Liver (tissue), 10 donors: ENCODE measurements at places on chromosomes 7 and 10.

- DNase-seq, result no peak
These were observed 3.8 kb downstream of the FAM133B start for GRCh38 chr7:92586403-92586802.

- DNase-seq, result peak; percentile 19
These were observed 174.4 kb upstream of the SHH start for GRCh38 chr7:155986497-155987160.

- no peak for DNase-seq
These were observed 536 bp upstream of the POM121 start for GRCh38 chr7:72924386-72924732.

DNA sequence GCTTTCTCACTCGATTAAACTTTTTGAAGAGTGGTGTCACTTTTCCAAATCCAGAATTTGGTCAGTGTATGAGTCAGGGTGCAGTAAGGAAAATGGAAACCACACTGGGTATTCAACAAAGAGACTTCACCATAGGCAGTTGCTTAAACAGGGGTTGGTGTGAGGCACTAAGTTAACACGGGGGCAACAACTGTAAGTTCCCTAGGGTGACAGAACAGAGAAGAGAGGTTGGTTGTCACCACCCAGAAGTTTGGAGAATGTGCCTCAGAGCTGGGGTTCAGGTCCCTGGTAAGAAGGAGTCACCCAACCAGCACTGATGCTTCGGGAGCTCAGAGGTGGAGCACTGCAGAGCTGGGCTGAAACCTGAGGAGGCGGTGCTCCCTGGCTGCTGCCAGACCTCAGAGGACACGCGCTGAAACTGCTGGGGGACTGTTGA is 170.4 kb downstream of the ARID5B start:
- no peak for DNase-seq

GRCh38 chr7:26100406-26101339 is 51.3 kb upstream of the NFE2L3 start:
- no peak for DNase-seq

- no peak for DNase-seq
These were observed 55.1 kb downstream of the MGMT start for GRCh38 chr10:129522041-129522585.

DNA sequence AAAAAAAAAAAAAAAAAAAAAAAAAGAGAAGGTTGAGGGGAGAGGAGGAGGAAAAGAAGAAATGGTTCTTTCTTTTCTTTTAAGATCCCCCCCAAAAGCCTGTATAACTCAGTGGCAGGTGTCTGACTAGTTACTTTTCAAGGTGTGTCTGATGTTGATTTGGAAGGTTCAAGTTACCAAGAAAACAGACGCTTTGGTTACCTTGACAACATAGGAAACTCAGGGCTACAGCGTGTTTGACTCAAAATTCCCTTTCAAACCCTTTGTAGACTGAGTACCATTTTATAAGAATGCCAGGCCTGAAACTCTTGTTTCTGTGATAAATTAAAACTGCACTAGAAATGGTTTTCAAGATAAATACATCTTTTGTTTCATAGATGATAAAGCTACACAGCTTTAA is 286.8 kb downstream of the SKIDA1 start:
- DNase-seq, result no peak

GRCh38 chr10:123551259-123551658 is 114.9 kb upstream of the GPR26 start:
- DNase-seq, result peak; percentile 17

DNA sequence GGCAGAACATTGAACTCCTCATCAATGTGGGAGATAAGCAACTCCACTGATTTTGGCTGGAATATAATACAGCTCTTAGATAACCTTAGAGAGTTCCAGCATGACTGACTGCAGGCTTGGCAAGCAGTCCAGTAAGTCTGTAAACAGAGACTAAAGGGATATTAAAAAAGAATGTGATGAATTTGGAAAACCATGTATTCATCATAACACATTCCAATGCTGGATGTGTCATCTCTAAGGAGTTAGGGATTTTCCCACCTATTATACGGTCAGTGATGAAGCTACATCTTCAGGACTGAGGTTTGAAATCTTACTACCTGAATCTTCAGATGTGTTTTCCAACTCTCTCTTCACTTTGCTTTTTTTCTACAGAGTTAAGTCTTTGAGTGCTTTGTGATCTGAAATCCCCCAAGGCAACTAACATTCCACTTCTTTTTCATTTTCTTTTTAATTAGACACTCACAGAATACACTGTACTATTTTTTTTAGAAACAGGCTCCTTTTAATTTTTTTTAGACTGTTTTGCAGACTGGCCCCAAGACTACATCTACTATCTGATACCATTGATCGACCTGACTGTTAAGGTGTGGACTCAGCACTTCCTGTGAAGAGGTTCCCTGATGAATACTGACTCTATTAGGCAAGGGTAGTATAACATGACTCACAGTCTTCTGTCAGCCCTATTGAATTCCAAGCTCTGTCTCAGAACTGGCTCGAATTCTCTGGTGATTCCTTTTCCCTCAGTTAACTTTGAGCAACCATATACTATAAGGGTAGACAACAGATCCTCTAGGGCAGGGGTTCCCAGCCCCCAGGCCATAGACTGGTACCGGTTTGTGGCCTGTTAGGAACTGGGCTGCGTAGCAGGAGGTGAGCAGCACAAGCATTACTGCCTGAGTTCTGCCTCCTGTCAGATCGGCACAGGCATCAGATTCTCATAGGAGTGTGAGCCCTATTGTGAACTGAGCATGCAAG is 678.2 kb downstream of the GRM8 start:
- DNase-seq, result no peak

GRCh38 chr7:24896031-24896501 is 83.9 kb downstream of the OSBPL3 start:
- no peak for DNase-seq

GRCh38 chr7:149606826-149607225 is 109.2 kb upstream of the ZNF746 start:
- no peak for DNase-seq

GRCh38 chr7:68107261-68107660 is 1110.6 kb downstream of the TYW1 start:
- no peak for DNase-seq

DNA sequence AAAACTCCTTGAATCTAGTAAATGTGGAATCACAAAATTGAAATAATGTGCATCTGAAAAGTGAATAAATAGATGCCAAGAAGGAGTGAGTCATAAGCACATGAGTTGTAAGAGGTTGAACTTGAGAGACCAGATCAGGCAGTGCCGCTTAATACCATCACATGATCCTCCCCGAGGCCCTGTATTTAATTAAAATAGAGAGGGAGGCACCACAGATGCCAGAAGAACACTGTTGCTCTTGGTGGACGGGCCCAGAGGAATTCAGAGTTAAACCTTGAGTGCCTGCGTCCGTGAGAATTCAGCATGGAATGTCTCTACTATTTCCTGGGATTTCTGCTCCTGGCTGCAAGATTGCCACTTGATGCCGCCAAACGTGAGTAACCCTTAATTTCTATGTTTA is at the start of gene GPNMB:
Gene GPNMB, plus strand, starts transcription at position 221 of the 400 bp plus-strand sequence. Its CDS starts 83 bp downstream, at position 304.
- no peak for DNase-seq

DNA sequence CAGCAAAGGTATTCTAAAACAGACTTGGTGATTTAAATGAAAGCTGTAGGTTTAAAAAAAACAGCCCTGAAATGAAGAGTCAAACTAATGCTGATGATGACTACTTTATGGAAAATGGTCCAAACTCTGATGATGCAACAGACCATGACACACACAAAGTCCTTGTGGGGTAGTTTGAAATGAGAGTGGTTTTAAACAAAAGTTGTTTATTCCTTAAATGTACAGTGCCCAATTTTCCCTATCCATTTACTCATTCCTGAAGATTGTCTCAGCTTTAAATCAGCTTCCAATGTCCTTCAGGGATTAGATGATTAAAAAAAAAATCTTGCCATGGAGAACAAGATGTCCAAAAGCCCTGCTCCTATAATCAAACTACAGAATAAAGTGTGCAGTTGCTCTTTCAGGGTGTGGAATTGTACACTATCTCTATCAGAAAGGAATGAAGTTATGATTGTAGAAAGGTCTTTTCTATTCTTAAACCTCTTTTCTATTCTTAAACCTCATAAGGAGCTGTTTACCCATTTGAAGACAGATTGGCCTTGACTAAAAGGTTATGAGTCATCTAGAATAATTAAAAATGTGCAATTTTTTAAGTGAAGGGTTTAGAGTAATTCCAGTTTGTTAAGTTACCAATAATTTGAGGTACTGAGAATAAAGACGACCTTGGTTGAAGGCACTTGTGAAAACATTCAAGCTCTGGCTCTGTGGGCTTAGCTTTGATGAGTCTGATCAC is 70.2 kb upstream of the ITGA8 start:
- no peak for DNase-seq

DNA sequence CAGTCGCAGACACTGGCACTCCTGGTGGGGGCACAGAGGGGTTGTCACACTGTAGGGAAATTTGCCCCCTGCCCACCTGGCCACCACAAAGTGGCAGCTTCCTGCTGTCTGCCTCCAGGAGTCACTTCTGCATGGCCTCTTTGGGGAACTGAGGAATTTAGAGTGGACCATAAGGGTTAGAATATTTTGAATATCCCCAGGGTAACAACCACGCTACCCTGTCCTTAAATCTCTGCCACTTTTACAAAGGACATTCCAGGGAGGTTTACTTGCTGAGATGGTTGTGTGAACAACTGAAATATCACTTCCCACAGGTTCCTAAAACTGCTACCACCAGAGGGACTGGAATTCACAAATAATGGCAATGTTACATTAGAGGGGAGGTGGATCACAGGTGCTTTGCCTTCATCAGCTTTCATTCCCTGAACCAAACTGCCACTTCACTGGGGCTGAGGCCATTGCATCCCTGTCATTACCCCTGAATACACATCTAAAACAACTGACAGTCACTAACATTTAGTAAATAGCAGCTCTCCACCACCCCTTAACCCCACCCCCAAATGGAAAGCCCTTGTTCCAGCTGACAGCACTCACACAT is 88.1 kb upstream of the IFRD1 start:
- DNase-seq, result no peak

GRCh38 chr10:34475274-34475646 is 339.8 kb downstream of the PARD3 start:
- no peak for DNase-seq

- DNase-seq, result no peak
These were observed 220.0 kb downstream of the LRMDA start for GRCh38 chr10:75651417-75651816.

GRCh38 chr7:36406156-36406555 is 16.5 kb downstream of the ANLN start:
- no peak for DNase-seq

- DNase-seq, result no peak
These were observed 142.1 kb downstream of the STK31 start for GRCh38 chr7:23852135-23852534.

DNA sequence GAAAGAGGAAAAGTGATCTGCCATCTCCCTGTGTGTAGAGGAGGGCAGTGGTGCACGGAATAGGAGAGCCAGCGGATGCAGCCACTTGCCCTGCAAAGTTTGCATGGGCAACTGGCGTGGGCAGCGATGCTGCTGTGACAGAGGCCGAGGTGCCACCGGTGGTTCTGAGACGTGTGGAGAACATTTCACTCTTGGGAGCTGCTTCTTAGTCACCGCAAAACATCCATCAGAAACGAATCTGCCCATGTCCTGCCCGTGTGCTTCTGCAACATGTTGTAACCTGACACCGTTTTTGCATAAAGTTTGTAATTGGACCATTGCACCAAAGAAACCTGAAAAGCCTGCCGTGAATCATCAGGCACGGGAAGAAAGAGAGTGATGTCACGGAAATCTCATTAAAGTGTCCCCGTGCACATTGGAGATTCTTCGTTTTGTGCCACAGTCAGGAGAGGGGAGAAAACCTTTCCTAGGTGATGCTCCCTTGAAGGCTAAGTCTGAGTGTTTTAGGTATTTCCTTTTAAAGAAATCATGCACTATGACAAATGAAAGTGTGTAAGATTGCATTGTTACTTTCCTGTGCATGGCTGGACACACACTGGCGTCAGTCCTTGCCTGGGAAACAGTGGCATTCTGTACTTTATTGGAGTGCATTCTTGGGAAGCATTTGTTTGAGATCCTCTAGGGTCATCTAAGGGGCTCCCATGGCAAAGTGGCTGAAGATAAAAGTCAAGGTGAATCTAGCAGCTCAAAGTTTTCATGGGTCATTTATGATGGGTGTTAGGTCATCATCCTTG is 302.6 kb downstream of the KLF6 start:
- DNase-seq, result no peak

- DNase-seq, result no peak
These were observed 795 bp downstream of the LHFPL3 start for GRCh38 chr7:104328970-104329825.

- no peak for DNase-seq
These were observed 205.1 kb upstream of the BMPER start for GRCh38 chr7:33700001-33700899.

DNA sequence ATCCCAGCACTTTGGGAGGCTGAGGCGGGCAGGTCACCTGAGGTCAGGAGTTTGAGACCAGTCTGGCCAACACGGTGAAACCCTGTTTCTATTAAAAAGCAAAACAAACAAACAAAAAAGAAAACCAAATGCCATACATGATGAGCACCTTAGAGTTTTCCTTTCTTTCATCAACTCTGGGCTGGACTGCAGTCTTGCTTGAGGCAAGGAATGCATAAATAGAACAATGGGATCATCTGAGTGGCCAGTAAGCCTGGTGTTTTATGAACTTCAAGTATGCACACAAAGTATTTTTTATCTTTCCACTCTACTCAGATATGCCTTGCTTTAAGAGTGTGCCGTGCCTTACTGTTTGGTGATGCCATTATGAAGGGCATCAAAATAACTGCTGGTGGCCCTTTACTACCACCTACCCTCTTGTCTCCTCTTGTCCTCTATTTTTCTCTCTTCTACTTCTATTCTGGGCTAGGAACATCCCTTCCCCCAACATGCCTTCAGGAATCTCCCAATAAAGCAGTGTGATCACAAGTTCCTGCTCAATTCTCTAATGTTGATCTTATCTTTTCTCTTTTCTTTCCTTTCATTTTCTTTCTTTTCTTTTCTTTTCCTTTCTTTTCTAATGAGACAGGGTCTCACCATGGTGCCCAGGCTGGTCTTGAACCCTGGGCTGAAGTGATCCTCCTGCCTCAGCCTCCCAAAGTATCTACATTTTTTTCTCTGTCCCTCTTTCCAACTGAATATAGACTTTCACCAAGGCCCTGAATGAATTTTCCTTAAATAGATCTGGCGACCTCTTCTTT is 10.2 kb downstream of the SCD start:
- no peak for DNase-seq
